Right cardiac atrium (tissue), 5 donors: ENCODE measurements at places on chromosomes 16 and 17. TPM values are rescaled to one million over a fixed set of nuclear protein-coding genes. Genes with fewer than 3 reads are reported as not detected.

Gene NUPR1
- polyA plus RNA-seq, result 106 TPM

Gene TEKT1
- not detected for polyA plus RNA-seq

Gene TLCD1
- 1.5 TPM for polyA plus RNA-seq

- DNase-seq, result no peak
Observed at GRCh38 chr16:86956437-86956836, 360.8 kb downstream of the C16orf95 start.

DNA sequence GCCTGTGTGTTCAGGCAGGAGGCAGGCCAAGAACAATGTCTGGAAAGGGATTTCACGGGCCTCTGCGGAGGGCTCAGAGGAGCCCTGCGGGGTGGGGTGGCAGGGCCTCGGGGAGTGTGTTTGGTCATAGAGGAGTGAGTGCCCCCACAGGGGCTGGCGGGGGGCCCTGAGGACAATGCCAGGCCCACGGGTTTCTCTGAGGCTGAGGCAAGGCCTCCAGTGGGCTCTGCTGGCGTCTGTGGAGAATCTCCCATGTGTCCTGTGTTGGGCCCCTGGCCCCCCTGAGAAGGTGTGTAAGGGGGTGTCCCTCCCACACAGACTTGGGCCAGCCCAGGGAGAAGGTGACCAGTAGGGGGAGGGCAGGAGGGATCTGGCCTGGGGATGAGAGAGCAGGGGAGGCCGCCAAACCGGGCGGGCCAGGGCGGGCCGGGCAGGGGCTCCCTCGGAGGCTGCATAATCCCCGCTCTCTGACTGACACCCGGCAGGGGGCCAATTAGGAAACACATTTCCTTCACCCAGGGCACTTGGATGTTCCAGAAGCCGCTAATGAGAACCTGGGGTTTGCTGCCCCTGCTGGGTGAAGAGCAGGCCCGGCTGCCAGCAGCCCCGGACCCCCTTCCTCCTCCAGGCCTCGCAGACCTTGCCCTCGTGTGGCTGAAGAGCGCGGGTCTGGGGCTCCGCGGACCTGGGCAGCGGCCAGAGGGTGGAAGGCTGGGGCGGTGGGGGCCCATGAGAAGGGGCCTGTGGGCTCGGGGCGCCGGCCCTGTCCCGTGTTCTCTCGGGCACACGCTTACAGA, 204.2 kb downstream of the NTN1 start:
- no peak for DNase-seq

GRCh38 chr16:61194573-61194972, 841.7 kb downstream of the CDH8 start:
- no peak for DNase-seq
